ENCODE measurements at places on chromosomes 2 and 18. TPM values are rescaled to one million over a fixed set of nuclear protein-coding genes. Genes with fewer than 3 reads are reported as not detected.
A peak's percentile ranks its signal among the peaks of the same experiment; 100 is the strongest.

GPR35 gene
- polyA plus RNA-seq = 1.3 TPM

GRCh38 chr2:37753758-37754157, 82.3 kb upstream of the CDC42EP3 start:
- H3K4me1 ChIP-seq = no peaks in the 10 kb centered on the region
- H3K27me3 ChIP-seq = no peaks in the 10 kb centered on the region
- H3K27ac ChIP-seq = no peak overlapping the region

GRCh38 chr2:37377187-37377532, 32.7 kb downstream of the QPCT start:
- H3K27me3 ChIP-seq = peaks cover 28% of the 10 kb centered on the region
- DNase-seq = no peak
- H3K4me3 ChIP-seq = no peak overlapping the region
- no peak overlapping the region for H3K27ac ChIP-seq
- H3K36me3 ChIP-seq = no peaks in the 10 kb centered on the region

GRCh38 chr2:584863-585823, 92.1 kb downstream of the TMEM18 start:
- H3K27ac ChIP-seq = no peak overlapping the region
- DNase-seq = peak; percentile 52
- no peaks in the 10 kb centered on the region for H3K36me3 ChIP-seq
- H3K4me1 ChIP-seq = peaks cover 17% of the 10 kb centered on the region

- no peaks in the 10 kb centered on the region for H3K27me3 ChIP-seq
- DNase-seq = no peak
- H3K27ac ChIP-seq = no peak overlapping the region
- no peaks in the 10 kb centered on the region for H3K36me3 ChIP-seq
- no peak overlapping the region for H3K4me3 ChIP-seq
- H3K4me1 ChIP-seq = no peaks in the 10 kb centered on the region
Observed at GRCh38 chr2:36708041-36708741, 11.7 kb downstream of the VIT start.

CIDEA gene
- polyA plus RNA-seq = not detected

DNA sequence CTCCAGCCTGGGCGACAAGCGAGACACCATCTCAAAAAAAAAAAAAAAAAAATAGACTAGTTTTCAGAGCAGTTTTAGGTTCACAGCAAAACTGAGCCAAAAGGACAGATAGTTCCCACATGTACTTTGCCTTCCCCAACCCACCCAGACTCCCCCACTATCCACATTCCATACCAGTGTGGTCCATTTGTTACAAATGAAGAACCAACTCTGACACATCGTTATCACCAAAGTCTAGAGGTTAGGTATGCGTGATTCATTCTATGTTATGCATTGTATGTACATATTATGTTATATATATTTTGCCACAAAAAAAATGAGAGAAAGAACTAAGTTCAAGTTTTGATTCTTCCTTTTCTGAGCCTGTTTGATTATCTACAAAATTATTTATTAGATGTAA, 3.5 kb downstream of the DUSP11 start:
- DNase-seq = no peak
- H3K27me3 ChIP-seq = no peaks in the 10 kb centered on the region
- H3K36me3 ChIP-seq = peaks cover 31% of the 10 kb centered on the region
- peaks cover 32% of the 10 kb centered on the region for H3K4me1 ChIP-seq
- no peak overlapping the region for H3K27ac ChIP-seq

CDK15 gene
- polyA plus RNA-seq = not detected

- H3K27me3 ChIP-seq = no peaks in the 10 kb centered on the region
- no peak for DNase-seq
- no peaks in the 10 kb centered on the region for H3K4me1 ChIP-seq
- no peak overlapping the region for H3K4me3 ChIP-seq
- no peaks in the 10 kb centered on the region for H3K36me3 ChIP-seq
Observed at GRCh38 chr2:239489481-239489880, 88.7 kb upstream of the HDAC4 start.
